ENCODE measurements at places on chromosomes 3 and 15.
A peak's percentile ranks its signal among the peaks of the same experiment; 100 is the strongest.

- DNase-seq = no peak
Measured at GRCh38 chr3:44476181-44476611, 1.3 kb downstream of the ZNF445 start.

DNA sequence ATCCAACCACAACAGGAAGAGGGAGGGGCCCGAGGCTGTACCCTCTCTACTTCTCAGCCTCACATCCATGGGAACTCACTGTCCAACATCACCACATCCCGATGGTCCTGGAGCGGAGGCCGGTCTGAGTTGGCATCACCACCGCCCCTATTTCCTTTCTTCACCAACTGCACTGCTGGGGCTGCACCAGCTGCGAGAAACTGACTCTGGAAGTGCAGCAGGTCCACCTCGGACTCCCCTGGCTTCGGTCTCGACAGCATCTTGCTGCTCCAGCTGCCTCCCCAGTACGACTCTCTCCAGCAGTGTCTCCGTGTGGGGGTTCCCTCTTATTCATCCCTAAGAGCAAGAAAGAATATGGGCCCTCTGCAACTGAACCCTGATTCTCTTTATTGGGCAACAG is 7.2 kb downstream of the RPAP1 start:
- no peak for DNase-seq

- no peak for DNase-seq
Measured at GRCh38 chr15:81166636-81167305, 29.9 kb upstream of the IL16 start.

DNA sequence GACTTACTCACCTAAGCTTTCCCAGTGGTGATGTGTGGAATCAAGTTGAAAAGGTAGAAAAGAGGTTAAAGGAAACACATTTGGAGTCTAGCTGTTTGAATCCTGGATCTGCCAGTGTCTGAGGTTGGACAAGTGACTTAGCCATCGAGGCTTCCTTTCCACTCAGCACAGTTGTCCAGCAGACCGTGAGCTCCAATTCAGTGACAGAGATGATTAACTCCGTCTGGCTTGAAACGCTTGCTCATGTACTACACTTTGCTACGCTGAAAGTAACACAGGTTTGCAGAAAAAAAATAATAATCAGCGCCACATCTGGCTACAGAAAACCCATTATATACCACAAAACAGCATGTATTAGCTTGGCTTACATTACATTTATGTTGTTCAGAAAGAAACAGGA is 364.9 kb upstream of the MCTP2 start:
- no peak for DNase-seq

GRCh38 chr3:188303823-188304222 is 149.9 kb downstream of the LPP start:
- DNase-seq = no peak

DNA sequence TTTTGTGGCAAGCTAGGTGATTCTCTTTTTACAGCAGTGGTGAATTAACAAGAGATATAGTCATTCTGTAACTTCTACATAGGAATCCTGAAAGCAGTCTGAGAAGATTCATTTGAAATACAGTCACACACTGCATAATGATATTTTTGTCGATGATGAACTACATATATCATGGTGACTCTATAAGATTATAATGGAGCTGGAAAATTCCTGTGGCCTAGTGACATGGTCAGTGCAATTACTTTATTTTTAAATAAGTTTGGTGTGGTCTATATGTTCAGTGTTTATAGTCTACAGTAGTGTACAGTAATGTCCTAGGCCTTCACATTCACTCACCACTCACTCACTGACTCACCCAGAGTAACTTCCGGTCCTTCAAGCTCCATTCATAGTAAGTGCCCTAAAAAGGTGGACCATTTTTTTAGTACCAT is 511.4 kb upstream of the MCTP2 start:
- no peak for DNase-seq

DNA sequence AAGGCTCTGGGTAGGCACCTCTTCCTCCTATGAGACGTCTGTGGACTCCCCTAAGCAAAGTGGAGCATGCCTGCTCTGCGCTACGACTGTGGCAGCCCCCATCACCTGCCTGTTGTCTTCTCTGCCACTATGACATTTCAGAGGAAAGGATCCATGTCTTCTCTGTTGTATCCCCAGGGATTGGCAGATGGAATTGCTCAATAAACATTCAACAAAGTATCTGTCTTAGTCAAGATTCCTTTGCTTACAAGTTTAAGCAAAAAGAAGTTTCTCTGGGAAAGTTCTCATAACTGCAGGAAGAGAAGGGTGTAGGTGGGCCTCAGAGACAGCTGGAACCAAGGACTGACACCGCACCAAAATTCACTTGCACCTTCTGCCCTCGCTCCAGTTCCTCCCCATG is 34.3 kb downstream of the AMOTL2 start:
- DNase-seq = no peak

- DNase-seq = no peak
Measured at GRCh38 chr15:46080016-46080415, 445.2 kb downstream of the SQOR start.

- peak; percentile 27 for DNase-seq
Measured at GRCh38 chr15:66294157-66294931, 976 bp downstream of the DIS3L start.

GRCh38 chr3:144501467-144501866 is 529.8 kb downstream of the DIPK2A start:
- DNase-seq = no peak

DNA sequence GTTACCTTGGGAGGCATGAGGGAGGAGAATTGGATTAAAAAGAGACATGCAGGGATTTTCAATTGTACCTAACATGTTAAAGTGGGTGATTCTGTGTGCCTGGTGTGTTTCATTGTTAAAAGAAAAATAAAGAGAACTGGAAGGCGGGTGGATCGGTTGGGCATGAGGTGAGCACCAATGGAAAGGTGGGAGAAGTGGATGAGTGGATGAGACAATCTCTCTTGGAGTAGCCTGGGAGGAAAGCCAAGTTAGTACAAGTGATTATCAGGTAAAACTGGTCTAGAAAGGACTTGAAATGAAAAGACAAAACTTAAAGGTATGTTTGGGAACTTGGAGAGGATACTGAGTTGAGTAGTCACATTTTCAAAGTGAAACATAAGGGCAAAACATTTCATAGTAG is 12.1 kb downstream of the VEPH1 start:
- no peak for DNase-seq

GRCh38 chr3:104137116-104137515 is 1229.6 kb upstream of the ALCAM start:
- no peak for DNase-seq

- DNase-seq = no peak
Measured at GRCh38 chr3:14431452-14431916, 29.1 kb downstream of the SLC6A6 start.

DNA sequence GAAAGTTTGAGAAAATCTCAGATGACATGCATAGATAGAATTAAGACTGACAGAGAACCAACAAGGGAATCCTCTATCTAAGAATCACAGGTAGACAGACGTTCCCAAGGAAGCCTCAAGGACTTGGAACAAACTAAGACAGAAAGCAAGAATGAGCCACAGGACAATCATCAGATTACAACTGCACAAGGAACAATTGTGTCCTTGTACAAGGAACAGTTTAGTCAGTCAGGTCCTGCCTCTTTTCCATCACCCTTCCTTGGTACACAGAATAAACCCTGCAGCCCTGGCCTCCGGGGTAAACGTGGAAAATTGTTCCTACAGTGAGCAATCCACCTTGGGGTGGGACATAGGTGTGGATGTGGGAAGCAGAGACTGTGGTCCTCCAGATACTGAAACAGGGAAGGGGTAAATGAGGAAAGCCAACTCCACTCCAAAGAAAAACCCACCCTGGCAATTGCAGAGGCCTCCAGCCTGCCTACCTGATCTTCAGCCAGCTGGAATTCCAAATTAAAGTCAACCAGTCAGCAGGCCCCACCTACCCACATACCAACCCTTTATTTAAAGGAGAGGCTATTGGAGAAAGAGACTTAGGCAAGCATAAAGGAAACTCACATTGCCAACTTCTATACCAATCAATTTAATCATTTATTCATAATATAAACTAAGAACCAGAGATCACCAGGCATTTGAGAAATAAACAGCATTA is 73.4 kb downstream of the ULK4 start:
- DNase-seq = no peak

DNA sequence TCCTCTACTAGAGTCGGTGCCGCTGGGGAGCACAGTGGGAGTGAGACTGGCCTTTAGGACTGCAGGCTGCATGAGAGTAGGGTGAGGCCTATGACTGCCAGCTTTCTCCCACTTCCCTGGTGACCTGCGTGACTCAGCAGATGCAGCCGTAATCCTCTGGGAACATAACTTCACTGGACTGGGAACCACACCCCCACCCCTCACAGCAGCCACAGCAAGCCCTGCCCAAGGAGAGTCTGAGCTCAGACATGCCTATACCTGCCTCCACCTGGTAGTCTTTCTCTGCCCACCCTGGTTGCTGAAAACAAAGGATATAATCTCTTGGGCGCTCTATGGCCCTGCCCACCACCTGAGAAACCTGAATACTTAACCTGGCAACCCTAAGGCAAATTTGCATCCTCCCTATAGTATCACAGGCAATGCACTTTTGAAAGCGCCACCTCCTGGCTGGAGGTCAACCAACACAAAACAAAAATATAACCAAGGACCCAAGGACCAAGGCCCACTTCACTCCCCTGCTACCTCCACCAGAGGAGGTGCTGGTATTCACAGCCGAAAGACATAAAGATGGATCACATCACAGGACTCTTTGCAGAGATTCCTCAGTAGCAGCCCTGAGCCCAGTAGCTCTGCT is 308.9 kb downstream of the CTNNB1 start:
- no peak for DNase-seq

DNA sequence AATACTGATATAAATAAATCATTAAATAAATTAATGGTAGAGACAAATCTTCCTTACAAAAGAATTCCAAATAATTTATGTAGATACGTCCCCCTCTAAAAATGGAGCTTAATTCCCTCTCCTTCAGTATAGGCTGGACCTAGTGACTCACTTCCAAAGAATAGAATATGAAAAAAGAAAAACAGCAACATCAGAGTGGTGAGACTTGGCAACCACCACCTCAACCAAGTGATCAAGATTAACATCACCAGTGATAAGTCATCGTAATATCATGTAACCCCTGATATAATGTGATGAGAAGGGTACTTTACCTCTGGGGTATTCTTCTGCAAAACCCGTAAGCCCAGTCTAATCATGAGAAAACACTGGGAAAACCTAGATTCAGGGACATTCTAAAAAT is 13.4 kb downstream of the GOLGB1 start:
- no peak for DNase-seq

GRCh38 chr3:193946945-193947344 is 189.0 kb upstream of the HES1 start:
- DNase-seq = no peak

- no peak for DNase-seq
Measured at GRCh38 chr3:44077267-44077666, 164.4 kb upstream of the TOPAZ1 start.

- no peak for DNase-seq
Measured at GRCh38 chr3:142951794-142952193, 11.7 kb downstream of the PAQR9 start.

- no peak for DNase-seq
Measured at GRCh38 chr3:46546896-46547440, 19.1 kb downstream of the LRRC2 start.

DNA sequence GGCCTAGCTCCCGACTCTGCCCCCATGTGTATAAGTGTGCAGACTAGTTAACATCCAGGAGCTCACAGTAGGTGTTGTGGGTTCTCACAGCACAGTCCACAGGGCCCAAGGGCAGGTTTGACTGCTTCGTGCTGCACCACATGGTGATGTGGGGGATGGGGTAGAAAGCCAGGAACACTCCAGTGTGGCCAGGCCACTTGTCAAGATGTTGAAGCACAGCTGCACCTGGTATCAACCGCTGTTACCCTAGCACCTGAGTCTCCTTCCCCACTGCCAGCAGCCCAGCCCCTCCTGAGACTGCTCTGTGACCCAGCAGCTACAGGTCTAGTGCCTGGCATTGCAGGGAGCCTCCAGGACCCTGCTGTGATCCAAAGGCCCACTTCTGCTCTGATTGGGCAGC is 53.4 kb downstream of the CHDH start:
- DNase-seq = no peak

DNA sequence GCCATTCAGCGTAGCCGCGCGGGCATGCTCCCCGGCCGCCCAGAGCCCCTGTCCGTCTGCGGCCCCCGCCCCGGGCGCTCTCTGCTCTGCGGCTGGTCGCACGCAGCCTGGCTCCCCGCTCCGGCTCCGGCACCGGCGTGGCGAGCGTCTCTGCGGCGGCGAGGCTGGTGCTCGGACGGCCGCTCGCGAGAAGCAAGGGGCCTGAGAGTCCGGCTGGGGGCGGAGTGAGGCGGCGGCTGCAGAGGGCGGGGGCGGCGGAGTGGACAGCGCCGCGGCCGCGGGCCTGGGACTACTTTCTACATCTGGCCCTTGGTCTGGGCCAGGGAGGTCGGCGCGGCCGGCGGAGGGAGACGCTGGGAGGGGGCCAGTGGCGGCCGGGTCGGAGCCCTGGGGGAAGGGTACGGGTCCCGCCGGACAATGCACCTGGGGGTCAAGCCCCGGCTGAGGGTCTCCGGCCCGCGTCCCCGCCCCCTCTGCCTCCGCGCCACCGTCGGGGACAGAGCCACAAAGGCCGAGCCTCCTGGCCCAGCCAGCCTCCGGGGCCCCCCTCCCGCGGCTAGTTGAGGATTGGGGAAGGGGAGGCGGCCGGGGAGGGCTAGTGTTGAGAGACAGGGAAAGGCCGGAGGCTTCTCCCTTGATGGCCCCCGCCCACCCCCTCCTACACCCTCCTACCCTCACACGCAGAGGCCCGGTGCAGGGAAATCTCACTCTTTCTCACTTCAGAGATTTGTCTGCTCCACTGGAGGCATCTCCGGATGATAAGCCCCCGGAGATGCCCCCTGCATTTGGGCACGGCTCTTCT is at the start of gene PRTG:
Gene PRTG (minus strand): TSS at position 226 of the 802 bp plus-strand sequence. CDS start 221 bp downstream, at position 5.
- DNase-seq = peak; percentile 72

- DNase-seq = no peak
Measured at GRCh38 chr3:188927971-188928370, 243.8 kb upstream of the TPRG1 start.
